ENCODE measurements at places on chromosomes 1 and 21. TPM values are rescaled to one million over a fixed set of nuclear protein-coding genes. Genes with fewer than 3 reads are reported as not detected.

The KIF2C gene
- total RNA-seq, result 1.5 TPM

The CLEC20A gene
- total RNA-seq, result not detected

The KIRREL1 gene
- not detected for total RNA-seq

The ANGPTL3 gene
- not detected for total RNA-seq

The CD1B gene
- not detected for total RNA-seq

The GJB5 gene
- total RNA-seq, result not detected

The NEK2 gene
- not detected for total RNA-seq

- H3K27ac ChIP-seq, result no peak overlapping the region
- peaks cover 4% of the 10 kb centered on the region for H3K27me3 ChIP-seq
- no peaks in the 10 kb centered on the region for H3K36me3 ChIP-seq
- no peaks in the 10 kb centered on the region for H3K4me1 ChIP-seq
Observed at GRCh38 chr1:15213341-15213821, 33.6 kb upstream of the FHAD1 start.

DNA sequence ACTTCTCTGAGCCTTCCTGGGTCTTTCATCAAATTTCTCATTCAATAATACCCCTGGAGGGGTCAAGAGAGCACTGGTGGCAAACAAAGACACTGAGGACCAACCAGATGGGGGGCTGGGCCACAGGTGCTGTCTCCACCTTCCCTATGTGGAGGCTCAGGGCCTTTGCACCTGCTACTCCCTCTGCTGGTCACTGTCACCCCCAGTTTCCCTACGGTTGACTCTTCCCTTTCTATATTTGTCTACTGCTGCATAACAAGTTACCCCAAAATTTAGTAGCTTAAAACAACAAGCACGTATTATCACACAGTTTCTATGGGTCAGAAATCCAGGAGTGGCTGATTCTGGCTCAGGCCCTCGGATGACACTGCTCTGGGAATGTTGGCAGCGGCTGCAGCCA is 138.8 kb upstream of the RUNX3 start:
- DNase-seq, result no peak
- no peaks in the 10 kb centered on the region for H3K36me3 ChIP-seq
- no peak overlapping the region for H3K4me3 ChIP-seq
- H3K27me3 ChIP-seq, result no peaks in the 10 kb centered on the region
- peaks cover 4% of the 10 kb centered on the region for H3K4me1 ChIP-seq

DNA sequence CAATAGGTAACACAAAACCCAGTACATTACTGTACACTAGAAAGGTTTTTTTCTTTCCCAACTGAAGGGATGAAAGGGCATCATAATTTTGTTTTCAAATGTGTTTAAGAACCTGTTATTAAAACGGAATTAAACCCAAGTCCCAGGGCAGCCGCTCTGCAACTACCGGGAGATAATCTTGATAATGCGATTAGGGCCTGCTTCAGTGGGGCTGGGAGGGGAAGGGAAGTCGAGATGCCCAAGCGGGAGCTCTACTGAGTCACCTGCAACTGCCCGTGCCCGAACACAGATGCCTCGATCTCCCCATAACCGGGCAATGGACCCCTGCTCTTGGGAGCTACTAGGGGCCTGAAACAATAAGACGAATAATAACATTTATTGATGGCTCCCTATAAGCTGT is 61.4 kb downstream of the KAZN start:
- no peak overlapping the region for H3K27ac ChIP-seq
- H3K27me3 ChIP-seq, result no peaks in the 10 kb centered on the region
- H3K36me3 ChIP-seq, result no peaks in the 10 kb centered on the region
- H3K4me1 ChIP-seq, result no peaks in the 10 kb centered on the region
- H3K4me3 ChIP-seq, result no peak overlapping the region

DNA sequence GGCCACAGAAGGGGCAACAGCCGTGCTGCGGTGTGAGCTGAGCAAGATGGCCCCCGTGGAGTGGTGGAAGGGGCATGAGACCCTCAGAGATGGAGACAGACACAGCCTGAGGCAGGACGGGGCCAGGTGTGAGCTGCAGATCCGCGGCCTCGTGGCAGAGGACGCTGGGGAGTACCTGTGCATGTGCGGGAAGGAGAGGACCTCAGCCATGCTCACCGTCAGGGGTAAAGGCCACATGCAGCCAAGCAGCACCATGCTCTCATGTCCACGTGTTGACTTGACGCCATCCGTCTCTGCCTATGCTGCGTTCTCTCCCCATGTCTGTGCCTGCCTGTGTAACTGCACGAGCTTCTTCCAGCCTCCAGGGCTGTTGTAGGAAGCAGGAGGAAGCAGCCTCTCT is 85.5 kb downstream of the OBSCN start:
- DNase-seq, result no peak
- no peak overlapping the region for H3K4me3 ChIP-seq
- H3K4me1 ChIP-seq, result no peaks in the 10 kb centered on the region
- H3K27me3 ChIP-seq, result no peaks in the 10 kb centered on the region
- no peak overlapping the region for H3K27ac ChIP-seq

DNA sequence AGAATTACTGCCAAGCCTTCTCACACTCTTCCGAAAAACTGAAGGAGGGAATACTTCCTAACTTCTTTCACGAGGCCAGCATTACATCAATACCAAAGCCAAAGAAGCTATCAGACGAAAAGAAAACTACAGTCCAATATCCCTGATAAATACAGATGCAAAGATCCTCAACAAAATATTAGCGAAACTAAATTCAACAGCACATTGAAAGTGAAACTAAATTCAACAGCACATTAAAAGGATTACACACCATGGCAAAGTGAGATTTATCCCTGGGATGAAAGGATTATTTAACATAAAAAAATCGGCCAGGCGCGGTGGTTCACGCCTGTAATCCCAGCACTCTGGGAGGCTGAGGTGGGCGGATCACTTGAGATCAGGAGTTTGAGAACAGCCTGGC is 176.8 kb downstream of the FAF1 start:
- no peak overlapping the region for H3K27ac ChIP-seq
- H3K4me1 ChIP-seq, result no peaks in the 10 kb centered on the region
- no peak for DNase-seq
- H3K36me3 ChIP-seq, result peaks cover 17% of the 10 kb centered on the region
- H3K27me3 ChIP-seq, result no peaks in the 10 kb centered on the region
- H3K4me3 ChIP-seq, result no peak overlapping the region

DNA sequence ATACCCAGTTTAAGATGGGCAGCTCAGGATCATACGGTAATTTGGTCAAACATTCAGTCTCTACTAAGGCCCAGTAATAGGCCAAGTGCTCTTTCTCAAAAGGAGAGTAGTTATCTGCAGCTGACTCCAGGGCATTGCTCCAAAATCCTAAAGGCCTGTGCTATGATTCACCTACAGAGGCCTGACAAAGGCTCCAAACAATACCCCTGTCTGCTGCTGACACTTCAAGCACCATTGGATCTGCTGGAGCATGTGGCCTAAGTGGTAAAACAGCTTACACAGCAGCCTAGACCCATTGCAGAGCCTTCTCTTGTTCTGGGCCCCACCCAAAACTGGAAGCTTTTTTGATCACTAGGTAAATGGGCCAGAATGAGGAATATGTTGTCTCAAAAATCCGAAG is 22.8 kb downstream of the SLAMF7 start:
- H3K4me3 ChIP-seq, result no peak overlapping the region
- no peaks in the 10 kb centered on the region for H3K27me3 ChIP-seq
- DNase-seq, result no peak

GRCh38 chr1:204988196-204988595 is 54.8 kb upstream of the CNTN2 start:
- H3K4me3 ChIP-seq, result no peak overlapping the region
- DNase-seq, result no peak
- H3K27ac ChIP-seq, result no peak overlapping the region

- no peaks in the 10 kb centered on the region for H3K36me3 ChIP-seq
- no peaks in the 10 kb centered on the region for H3K27me3 ChIP-seq
- H3K27ac ChIP-seq, result no peak overlapping the region
- no peak overlapping the region for H3K4me3 ChIP-seq
Observed at GRCh38 chr1:169146576-169147214, 40.2 kb downstream of the ATP1B1 start.

DNA sequence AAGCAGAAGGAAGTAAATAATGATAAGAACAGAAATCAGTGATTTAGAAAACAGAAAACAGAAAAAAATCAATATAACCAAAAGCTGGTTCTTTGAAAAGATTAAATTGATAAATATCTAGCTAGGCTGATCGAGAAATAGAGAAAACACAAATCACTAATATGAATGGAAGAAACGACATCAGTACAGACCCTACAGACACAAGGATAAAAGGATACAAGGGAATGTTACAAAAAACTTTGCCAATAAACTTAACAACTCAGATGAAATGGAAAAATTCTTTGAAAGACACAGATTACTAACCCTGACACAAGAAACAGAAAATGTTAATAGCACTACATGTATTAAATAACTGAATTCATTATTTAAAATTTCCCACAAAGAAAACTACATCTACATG is 6.3 kb upstream of the ARHGAP29 start:
- peaks cover 33% of the 10 kb centered on the region for H3K27me3 ChIP-seq
- no peaks in the 10 kb centered on the region for H3K36me3 ChIP-seq
- no peak overlapping the region for H3K27ac ChIP-seq
- peaks cover 9% of the 10 kb centered on the region for H3K4me1 ChIP-seq
- no peak overlapping the region for H3K4me3 ChIP-seq
- no peak for DNase-seq

DNA sequence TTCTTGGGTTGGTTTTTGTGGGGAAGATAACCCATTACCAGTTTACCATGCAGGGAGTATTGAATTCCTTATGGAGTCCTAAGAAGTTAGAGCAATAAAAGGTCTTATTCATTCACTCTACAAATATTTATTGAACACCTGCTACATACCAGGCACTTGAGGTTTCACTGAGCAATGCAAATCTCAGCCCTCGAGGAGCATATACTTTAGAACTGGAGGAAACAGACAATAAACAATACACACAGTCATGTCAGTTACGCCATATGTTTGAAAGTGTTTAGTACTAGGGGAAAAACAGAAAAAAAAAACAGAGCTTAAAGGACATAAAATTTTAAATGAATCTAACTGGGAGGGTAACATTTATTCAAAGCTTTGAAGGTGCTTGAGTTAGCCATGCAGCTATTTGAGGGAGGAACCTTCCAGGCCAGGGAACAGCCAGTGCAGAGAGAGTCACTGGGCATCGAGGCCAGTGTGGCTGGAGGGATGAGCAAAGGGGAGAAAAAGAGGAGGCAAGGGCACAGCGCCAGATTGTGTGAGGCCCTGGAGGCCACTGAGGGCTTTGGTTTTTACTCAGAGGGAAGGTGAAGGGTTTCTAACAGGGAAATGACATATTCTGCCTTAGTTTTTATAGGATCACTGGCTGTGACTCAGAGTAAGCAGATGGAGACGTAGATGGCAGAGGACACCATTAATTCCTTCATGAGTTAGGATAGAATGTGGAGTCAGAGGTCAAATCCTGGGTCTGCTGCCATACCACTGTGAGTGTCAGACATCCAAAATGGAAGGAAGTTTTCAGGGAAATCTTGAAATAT is 32.7 kb downstream of the C1orf21 start:
- H3K4me1 ChIP-seq, result no peaks in the 10 kb centered on the region
- H3K27ac ChIP-seq, result no peak overlapping the region
- H3K27me3 ChIP-seq, result no peaks in the 10 kb centered on the region
- no peak for DNase-seq
- no peak overlapping the region for H3K4me3 ChIP-seq

DNA sequence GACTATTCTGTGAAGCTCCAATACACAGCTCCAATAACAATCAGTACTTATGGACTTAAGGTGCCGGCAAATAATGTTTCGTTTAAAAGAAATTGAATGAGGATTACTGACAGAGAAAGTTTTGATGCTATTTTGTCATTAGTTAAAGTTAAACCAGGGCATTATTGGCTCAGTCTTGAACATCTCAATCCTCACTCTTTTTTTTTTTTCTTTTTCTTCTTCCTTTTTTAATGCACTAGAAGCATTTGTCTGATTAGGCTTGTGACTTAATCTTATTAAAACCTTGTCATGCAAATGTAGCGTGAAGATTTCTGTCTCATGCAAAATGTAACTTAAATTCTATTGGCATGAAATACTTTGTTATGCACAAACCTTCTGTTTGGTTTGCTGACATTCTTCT is 346.8 kb upstream of the ADGRL2 start:
- H3K4me1 ChIP-seq, result no peaks in the 10 kb centered on the region
- no peak for DNase-seq

- DNase-seq, result no peak
- H3K36me3 ChIP-seq, result no peaks in the 10 kb centered on the region
- no peak overlapping the region for H3K27ac ChIP-seq
- H3K27me3 ChIP-seq, result no peaks in the 10 kb centered on the region
Observed at GRCh38 chr21:31752352-31752751, 20.4 kb upstream of the SCAF4 start.

- no peak for DNase-seq
- no peaks in the 10 kb centered on the region for H3K4me1 ChIP-seq
Observed at GRCh38 chr1:97834899-97835298, 85.9 kb downstream of the DPYD start.

- H3K36me3 ChIP-seq, result peaks cover 11% of the 10 kb centered on the region
- no peaks in the 10 kb centered on the region for H3K4me1 ChIP-seq
- no peak overlapping the region for H3K27ac ChIP-seq
- H3K27me3 ChIP-seq, result no peaks in the 10 kb centered on the region
- H3K4me3 ChIP-seq, result no peak overlapping the region
Observed at GRCh38 chr1:233197940-233198339, 97.6 kb downstream of the PCNX2 start.

- H3K27ac ChIP-seq, result no peak overlapping the region
- peaks cover 7% of the 10 kb centered on the region for H3K4me1 ChIP-seq
- H3K27me3 ChIP-seq, result peaks cover 24% of the 10 kb centered on the region
- peak; percentile 35 for DNase-seq
Observed at GRCh38 chr1:1437033-1437903, 1.8 kb downstream of the VWA1 start.

GRCh38 chr1:226829105-226829504 is 41.3 kb upstream of the PSEN2 start:
- H3K27ac ChIP-seq, result no peak overlapping the region
- DNase-seq, result no peak
- no peaks in the 10 kb centered on the region for H3K27me3 ChIP-seq

DNA sequence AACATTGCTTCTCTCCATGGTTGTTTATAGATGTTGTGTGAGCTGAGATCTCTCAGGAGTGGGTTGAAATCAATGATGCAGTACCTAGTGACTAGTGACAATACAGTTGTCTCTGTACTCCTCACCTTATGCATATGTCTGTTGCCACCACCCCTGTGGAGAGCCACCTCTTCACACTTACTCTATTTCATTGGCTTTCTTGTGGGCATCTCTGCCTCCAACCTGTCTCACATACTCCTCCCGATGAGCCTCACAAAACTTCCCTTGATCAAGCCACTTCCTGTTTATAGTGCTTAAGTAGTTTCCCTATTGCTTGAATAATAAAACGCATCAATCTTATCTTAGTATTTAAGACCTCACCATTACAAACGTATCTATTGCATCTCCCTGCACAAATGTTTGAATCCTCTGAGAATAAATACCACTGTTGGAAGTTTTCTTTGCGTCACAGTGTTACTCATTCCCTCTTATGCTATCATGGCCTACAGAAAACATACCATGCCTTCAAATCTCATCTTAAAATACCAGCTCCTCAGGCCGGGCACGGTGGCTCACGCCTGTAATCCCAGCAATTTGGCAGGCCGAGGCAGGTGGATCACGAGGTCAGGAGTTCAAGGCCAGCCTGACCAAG is 54.7 kb upstream of the GREM2 start:
- no peak overlapping the region for H3K27ac ChIP-seq
- DNase-seq, result peak; percentile 70
- H3K27me3 ChIP-seq, result no peaks in the 10 kb centered on the region
- H3K4me1 ChIP-seq, result peaks cover 25% of the 10 kb centered on the region
- H3K36me3 ChIP-seq, result no peaks in the 10 kb centered on the region

GRCh38 chr1:101428562-101428961 is 191.7 kb downstream of the S1PR1 start:
- H3K4me1 ChIP-seq, result no peaks in the 10 kb centered on the region
- no peaks in the 10 kb centered on the region for H3K27me3 ChIP-seq
- H3K27ac ChIP-seq, result no peak overlapping the region
- DNase-seq, result no peak
- no peaks in the 10 kb centered on the region for H3K36me3 ChIP-seq

GRCh38 chr1:219010720-219011119 is 163.0 kb upstream of the LYPLAL1 start:
- H3K4me3 ChIP-seq, result no peak overlapping the region
- H3K36me3 ChIP-seq, result no peaks in the 10 kb centered on the region
- no peaks in the 10 kb centered on the region for H3K4me1 ChIP-seq
- no peak for DNase-seq
